Foreskin keratinocyte (primary cell): ENCODE measurements at places on chromosomes 4 and X. TPM values are rescaled to one million over a fixed set of nuclear protein-coding genes. Genes with fewer than 3 reads are reported as not detected.

DNA sequence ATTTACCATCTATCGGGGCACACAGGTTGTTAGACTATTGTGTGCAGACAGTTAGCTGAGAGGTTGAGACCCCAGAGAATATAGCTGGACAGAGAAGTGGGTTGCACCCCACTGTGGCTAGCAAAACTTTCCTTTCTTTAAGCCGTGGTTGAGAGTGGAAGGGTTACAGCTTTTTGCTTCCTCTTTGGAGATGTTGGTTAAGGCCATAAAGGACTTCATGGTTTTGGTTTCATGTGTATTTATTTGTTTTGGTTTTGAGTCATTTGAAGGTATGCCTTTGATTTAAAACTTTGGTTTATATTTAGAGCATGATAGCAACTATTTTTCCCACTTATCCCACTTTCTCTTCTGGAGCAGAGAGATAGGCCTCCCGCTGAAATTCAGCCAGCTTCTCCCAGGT, 274.3 kb upstream of the IL1RAPL1 start:
- no peak for DNase-seq

- DNase-seq, result no peak
Observed at GRCh38 chr4:126969360-126970235, 663.2 kb upstream of the INTU start.

DNA sequence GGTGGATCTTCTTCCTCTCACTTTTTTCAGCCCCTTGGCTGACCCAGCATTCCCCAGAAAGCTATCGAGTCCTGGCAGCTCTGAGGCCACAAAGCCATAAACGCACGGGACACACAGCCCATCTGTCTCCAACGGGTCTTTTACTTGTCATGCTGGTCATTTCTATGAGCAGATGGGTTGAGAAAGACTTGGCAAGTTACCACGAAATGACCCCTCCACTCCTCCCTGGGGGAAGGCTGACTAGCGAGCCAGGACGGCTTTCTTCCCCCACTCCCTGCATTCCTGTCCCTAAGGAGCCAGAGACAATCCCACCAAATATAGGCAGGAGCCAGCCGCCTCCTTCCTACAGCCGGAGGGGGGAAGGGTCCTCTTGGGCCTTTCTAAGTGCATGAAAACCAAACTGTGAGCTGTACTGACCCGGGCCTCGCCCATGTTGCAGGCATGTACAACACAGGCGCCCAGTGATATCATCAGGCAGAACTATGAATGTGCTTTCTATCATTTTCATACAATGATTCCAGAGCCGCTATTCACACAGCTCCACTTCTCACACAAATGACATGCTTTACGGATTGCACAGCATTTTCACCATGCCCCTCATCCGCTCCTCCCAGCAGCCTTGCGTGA, 28.6 kb downstream of the AFAP1 start:
- no peak for DNase-seq

DNA sequence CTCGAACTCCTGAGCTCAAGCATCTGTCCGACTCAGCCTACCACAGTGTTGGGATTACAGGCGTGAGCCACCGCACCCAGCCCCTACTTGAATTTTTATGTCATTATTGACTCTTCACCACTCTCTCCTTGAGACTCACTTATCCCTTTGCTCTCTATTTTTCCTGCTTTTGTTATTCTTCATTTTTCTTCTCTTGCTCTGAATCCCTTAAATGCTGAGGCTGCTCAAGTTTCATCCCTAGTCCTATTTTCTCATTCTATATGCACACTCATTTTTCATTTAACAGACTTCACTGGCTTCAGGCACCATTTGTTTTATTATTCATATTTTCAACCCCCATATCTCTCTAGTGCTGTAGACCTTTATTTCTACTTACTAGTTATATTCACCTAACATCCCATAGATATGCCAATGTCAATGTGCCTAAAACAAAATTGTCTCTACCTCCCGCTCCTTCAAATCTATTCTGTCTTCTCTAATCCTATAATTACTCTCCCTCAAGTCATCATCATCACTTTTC, 85.7 kb downstream of the APOOL start:
- no peak for DNase-seq

GRCh38 chrX:150446151-150446550, 83.0 kb downstream of the MAMLD1 start:
- no peak for DNase-seq

GRCh38 chr4:6361076-6361784, 91.6 kb downstream of the WFS1 start:
- no peak for DNase-seq

DNA sequence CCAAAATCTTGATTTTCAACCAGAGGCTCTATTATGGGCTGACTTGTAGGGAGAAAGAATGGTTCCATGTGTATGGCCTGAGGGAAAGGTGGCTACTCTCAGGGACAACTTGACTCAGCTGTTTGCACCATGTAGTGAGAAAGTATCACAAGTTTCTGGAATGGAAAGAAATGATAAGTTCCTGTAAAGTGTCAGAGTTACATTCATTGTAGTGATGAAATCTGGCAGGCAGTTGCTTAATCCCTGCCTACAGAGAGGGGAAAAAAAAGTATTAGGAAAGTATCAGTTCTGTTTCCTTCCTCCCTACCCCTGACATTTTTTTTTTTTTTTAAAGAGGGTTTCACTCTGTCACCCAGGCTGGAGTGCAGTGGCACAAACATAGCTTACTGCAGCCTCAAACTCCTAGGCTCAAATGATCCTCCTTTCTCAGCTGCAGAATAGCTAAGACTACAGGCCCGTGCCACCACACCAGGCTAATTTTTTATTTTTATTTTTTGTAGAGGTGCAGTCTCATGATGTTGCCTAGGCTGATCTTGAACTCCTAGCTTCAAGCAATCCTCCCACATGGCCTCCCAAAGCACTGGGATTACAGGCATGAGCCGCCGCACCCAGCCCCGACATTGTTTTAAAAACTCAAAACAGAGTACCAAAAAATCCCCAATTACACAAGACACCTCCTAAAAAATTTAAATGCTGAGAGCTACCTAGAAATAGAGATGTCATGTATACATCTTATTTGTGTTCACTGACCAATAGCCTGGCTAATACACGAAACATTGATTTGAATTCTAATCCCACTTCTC, 4.8 kb upstream of the FBXL5 start:
- peak; percentile 56 for DNase-seq

- no peak for DNase-seq
Observed at GRCh38 chr4:151887816-151888180, 127.0 kb upstream of the GATB start.

- DNase-seq, result no peak
Observed at GRCh38 chrX:37776283-37776986, 3.4 kb upstream of the CYBB start.

GRCh38 chrX:148385471-148385870, 114.9 kb upstream of the AFF2 start:
- no peak for DNase-seq

- DNase-seq, result no peak
Observed at GRCh38 chrX:112799425-112799824, 41.2 kb downstream of the AMOT start.

DNA sequence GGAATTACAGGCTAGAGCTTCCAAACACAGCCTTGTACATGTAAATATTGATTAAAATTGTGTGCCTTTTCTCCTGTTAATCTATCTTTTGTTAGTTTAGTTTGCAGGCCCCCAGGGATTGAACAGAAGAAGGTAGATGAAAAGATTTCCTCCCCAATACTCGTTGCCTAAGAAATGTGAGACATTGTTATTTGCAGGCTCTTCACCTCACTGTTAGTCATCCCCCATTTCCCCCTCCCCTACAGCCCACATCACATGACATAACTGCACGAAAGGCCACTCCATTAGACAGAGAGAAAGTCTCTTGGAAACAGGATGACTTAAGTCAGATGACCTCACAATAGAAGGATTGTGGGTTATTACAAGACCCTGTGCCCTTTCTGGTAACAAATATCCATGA, 13.3 kb upstream of the MID1 start:
- peak; percentile 78 for DNase-seq

- DNase-seq, result peak; percentile 23
Observed at GRCh38 chr4:70359115-70359661, 1.4 kb upstream of the SMR3A start.

- DNase-seq, result no peak
Observed at GRCh38 chr4:1539859-1540600, 133.8 kb upstream of the NKX1-1 start.

GRCh38 chr4:184817494-184818215, 8.1 kb downstream of the ACSL1 start:
- no peak for DNase-seq

GRCh38 chr4:59612235-59612634, 1587.9 kb upstream of the ADGRL3 start:
- DNase-seq, result peak; percentile 88

DNA sequence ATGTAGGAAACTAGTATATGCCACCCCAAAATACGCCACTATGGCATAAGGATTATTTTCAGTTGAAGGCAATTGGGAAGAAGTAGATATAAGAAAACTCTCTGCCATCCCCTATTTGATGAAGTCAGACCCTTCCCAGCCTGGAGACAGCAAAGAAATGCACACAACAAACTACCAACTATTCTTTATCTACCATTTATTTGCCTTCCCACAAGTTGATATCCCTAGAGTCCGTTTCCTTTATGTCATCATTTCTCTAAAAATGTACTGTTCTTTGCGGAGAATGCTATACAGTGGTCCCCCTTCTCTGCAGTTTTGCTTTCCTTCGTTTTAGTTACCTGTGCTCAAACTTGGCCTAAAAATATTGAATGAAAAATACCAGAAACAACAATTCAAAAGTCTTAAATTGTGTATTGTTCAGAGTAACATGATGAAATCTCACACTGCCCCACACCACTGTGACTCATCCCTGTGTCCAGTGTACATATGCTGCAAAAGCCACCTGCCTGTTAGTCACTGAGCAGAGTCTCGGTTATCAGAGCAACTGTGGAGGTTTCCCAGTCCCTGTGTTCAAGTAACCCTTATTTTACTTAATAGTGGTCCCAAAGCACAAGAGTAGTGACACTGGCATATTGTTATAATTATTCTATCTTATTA, 152.3 kb downstream of the WDFY3 start:
- DNase-seq, result peak; percentile 81

DNA sequence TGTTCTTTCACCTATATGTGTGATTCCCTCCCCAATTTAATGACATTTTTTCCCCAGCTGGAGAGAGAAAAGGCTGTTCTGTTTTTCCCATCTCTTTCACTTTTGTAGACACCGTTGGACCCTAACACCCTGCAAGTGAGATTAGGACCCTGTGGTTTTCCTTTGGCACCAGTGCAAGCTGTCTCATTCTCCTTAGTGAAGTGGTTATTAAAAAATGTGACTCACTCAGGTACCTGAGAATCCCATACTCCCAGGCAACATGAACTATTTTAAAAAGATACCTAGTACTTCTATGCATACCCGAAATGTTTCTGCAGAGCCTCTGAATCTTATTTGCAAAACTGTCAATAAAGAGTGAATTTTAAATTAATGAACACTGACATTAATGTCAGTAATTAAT, 175.7 kb upstream of the TBC1D9 start:
- DNase-seq, result no peak

GRCh38 chrX:78555401-78555980, 103.6 kb downstream of the RTL3 start:
- no peak for DNase-seq

DNA sequence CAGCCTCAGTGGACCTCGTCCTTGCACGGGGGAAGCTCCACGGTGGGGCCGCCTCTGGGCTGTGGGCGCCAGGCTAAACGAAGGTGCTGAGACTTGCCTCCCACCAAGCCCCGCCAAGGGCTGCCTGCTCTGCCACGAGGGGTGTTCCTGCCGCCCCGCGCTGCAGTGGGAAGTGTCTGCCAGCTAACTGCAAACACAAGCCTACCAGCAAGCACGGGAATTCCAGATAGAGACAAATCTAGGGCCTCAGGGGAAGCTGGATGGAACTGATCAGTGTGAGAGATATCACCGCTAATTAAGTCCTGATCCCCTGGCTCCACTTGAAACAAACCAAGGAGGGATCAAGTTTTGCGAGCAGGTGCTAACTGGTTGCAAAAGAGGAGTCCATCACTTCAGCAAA, 181.6 kb upstream of the LEF1 start:
- no peak for DNase-seq

DNA sequence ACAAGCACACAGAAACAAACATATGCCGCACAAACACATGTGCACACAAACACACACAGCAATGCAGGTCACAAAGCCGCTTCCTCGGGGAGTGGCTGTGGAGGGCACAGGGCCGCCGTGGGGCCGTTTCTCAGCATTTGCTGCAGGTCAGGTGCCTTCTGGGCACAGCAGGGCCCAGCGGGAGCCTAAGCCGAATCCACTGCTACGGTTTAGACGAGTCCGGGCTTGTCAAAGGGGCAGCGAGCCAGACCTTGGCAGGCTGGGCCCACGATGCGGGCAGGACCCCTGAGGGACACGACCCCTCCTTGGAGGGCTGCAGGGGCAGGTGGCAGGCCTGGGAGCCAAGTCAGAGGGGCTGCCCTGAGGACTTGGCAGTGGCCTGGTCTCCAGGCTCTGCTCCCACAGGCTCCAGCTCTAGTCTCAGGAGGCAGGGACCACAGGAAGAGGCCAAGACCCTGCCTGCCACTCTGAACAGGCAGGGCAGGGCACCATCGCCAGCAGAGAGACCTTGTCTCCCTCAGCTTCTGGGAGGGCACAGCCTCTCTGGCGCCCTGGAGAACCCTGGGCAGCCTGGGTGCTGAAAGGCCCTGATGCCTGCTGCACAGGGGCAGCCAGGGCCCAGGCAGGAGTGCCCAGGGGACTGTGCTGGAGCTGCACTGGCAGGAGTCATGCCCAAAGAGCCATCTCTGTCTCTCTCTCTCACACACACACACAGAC, 5.5 kb upstream of the ATP2B3 start:
- no peak for DNase-seq

- peak; percentile 3 for DNase-seq
Observed at GRCh38 chrX:128518508-128518907, 466.3 kb upstream of the ACTRT1 start.

- DNase-seq, result peak; percentile 40
Observed at GRCh38 chrX:2928583-2929434, at the start of gene ARSD. Gene ARSD, minus strand, starts transcription at chrX:2929339. Its CDS starts 64 bp downstream, at chrX:2929275.

- DNase-seq, result no peak
Observed at GRCh38 chr4:41064953-41065352, 149.4 kb downstream of the APBB2 start.

- no peak for DNase-seq
Observed at GRCh38 chrX:134373736-134374135, 86.2 kb upstream of the HPRT1 start.

DNA sequence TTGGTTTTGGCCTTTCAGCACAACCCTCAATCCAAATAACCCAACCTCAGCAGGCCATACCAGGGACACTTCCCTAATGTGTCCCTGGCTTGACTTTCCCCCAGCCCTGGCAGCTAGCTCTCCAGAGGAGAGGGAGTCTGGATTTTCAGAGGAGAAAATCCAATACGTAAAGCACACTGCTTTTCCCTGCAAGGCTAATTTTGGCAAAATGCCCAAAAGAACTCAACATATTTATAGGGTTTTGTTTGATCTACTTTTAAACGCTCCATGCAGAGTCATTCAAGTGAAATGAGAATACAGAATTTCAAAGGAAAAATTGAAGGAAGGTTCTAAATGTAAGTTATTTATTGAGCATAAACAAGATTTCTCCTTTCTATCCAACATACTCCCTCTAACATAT, 167.2 kb downstream of the SH3KBP1 start:
- no peak for DNase-seq

Gene GPRASP1
- 0.10 and 0.12 TPM in 2 replicates for polyA plus RNA-seq

Gene PNMA5
- polyA plus RNA-seq, result not detected in 2 replicates

Gene PLS3
- polyA plus RNA-seq, result 116 and 129 TPM in 2 replicates

Gene L1CAM
- 22.7 and 39.1 TPM in 2 replicates for polyA plus RNA-seq

Gene POU3F4
- polyA plus RNA-seq, result not detected in 2 replicates

Gene RXFP1
- not detected in 2 replicates for polyA plus RNA-seq

Gene HELT
- not detected in 2 replicates for polyA plus RNA-seq

Gene CXCL9
- 0.01 TPM in 1 of 2 replicates, not detected in the other for polyA plus RNA-seq
